ENCODE measurements at places on chromosomes 5 and 9.

DNA sequence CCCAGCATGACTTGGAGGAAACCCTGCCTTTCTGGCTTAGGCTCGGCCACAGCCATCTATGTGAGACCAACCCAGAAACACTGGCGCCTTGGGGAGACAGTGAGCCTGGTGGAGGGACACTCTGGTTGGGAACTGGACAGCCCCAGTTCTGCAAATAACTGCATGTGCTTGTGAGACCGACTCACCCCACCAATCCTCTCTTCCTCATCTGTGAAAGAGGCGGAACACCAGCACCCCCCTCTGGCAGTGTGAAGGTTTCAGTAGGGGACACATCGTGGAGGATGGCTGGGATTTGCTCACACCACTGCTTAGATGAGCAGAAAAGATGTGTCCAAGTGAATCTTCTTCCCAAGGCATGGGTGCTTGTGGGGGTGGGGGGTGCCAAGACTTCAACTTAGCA is 43.4 kb upstream of the N4BP3 start:
- no peak for DNase-seq

DNA sequence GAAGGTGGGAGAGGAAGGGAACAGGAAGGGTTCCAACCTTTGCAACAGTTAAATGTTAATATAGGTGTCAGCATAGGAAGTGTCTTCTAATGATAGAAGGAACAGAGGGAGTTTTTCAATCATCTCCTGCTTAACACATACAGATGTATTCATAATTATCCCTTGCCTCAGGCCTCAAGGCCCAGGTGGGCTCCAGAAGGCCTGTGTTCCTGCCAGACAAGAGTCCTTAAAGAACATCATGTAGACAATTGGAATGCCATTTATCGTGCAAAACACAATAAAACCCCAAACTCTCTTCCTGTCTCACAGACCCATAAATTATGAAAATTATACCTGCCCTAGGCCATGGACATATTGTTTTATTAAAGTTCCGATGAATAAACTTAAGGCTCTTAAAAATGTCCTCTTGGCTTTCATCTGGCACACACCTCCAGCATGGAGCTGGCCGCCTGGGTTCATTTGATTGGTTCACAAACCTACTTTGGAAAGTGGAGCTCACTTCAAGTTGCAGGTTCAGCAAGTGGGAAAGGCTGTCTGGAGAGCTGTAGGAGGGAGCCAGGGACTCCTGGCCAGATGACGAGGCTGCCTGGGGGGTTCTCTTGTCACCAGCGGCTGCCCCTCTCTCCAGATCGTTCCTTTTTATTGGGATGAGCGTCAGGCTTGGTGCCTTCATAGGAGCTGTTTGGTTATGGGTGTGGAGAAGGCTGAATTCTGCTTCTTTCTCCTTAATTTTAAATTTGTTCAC is 17.5 kb downstream of the SPRY4 start:
- no peak for DNase-seq

- no peak for DNase-seq
Measured at GRCh38 chr9:21513431-21513830, 31.3 kb upstream of the IFNE start.

- DNase-seq = no peak
Measured at GRCh38 chr9:16175461-16175860, 622.6 kb downstream of the CCDC171 start.

Data from A172 (cell line).